ENCODE measurements at places on chromosomes 7 and 10.

DNA sequence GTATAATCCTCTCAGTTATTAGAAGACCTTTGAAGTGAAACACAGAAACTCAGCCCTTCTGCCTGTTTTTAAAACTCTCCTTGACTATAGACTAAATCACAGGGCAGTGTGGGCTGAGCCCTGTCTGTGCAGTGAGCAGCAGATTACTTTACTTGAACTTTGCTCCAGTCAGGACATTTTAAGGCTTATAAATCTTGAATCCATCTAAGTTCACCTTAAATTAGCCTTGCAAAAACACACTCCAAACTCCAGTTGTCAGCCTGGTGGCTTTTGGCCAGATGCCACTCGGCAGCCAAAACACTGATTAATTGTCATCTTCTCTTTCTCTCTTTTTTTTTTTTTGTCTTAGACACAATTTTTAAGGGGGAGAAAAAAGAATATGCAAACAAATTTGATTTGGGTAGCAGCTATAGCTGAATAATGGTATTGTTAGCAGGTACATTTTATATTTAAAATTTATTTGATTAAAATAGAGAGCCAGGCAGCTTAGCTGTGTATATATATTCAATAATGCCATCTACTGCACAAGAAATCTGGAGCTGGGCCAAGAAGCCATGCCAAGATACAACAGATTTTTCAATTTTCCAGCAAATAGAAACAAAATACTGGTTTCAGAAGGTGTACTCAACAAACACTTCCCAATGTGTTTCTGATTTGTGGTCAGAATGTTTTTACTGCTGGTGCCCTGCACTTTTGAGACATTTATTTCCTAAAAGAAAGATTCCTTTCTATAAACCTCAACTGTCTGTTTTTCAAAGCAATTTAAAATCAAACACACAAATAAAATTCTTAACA, 247.7 kb downstream of the TFEC start:
- DNase-seq, result no peak

- DNase-seq, result no peak
These were observed 304.7 kb downstream of the CDK14 start for GRCh38 chr7:90900628-90901356.

GRCh38 chr7:132871419-132871818, 210.5 kb downstream of the CHCHD3 start:
- no peak for DNase-seq

- no peak for DNase-seq
These were observed 14.8 kb downstream of the NPS start for GRCh38 chr10:127563718-127564553.

All from D721Med (cell line).